ENCODE measurements at places on chromosomes 2 and 18.

- DNase-seq, result no peak
Measured at GRCh38 chr2:101464841-101465240, 10.1 kb downstream of the RFX8 start.

GRCh38 chr2:229780856-229781773 lies 66.8 kb upstream of the DNER start:
- peak; percentile 21 for DNase-seq

- no peak for DNase-seq
Measured at GRCh38 chr2:71581026-71581425, 127.7 kb downstream of the DYSF start.

GRCh38 chr18:72114801-72115594 lies 429.1 kb downstream of the CBLN2 start:
- no peak for DNase-seq

DNA sequence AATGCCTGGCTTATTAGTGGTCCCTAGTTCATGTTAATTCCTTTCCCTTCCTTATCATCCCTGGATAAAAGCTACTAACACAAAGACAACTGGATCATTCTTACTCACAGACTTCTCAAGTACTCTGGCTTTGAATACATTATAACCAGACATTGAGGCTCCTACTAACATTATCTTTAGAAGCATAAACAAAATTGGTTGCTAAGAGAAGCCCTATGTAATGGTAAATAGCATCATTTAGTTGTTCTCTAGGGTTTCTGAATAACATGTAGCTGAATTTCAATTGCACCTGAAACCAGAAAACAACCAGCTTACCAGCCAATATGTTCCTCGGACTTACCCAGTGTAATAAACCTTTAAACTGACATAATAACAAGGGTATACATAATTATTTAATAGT lies 114.1 kb upstream of the NCKAP5 start:
- no peak for DNase-seq

GRCh38 chr2:97733341-97734035 lies 20.1 kb downstream of the ZAP70 start:
- no peak for DNase-seq

DNA sequence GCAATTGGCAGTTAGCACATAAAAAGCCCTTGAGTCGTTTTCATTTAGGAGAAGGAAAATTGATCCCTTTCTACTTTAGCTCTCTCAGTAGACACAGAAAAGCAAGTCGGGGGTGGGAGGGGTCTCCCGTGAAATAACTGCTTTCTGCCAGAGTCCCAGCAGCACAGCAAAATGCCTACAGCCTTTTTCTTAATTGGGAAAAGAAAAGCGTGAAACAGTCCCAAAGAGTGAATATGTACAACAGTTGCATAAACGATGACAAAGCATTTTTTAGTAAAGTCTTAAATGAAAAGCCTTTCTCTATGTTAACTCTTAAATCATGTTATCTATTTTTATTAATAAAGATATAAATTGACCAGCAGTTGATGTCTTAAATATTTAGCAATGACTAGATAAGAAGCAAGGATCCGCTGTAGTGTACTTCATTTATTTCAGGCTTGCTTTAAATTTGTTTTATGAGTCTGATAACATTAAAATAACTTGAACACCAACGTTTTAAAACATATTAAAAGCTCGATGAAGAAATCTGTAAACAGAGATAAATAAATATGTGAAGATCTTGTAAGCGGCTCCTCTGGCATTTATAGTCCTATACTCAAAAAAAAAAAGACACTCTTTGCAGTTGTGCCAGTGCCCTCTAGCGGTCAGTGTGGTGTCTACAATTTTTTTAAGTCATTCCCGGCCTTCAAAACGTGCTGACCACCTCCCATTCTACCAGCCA lies 42.3 kb upstream of the ATIC start:
- peak; percentile 64 for DNase-seq

GRCh38 chr18:10936176-10937053 lies 213.0 kb downstream of the PIEZO2 start:
- no peak for DNase-seq

DNA sequence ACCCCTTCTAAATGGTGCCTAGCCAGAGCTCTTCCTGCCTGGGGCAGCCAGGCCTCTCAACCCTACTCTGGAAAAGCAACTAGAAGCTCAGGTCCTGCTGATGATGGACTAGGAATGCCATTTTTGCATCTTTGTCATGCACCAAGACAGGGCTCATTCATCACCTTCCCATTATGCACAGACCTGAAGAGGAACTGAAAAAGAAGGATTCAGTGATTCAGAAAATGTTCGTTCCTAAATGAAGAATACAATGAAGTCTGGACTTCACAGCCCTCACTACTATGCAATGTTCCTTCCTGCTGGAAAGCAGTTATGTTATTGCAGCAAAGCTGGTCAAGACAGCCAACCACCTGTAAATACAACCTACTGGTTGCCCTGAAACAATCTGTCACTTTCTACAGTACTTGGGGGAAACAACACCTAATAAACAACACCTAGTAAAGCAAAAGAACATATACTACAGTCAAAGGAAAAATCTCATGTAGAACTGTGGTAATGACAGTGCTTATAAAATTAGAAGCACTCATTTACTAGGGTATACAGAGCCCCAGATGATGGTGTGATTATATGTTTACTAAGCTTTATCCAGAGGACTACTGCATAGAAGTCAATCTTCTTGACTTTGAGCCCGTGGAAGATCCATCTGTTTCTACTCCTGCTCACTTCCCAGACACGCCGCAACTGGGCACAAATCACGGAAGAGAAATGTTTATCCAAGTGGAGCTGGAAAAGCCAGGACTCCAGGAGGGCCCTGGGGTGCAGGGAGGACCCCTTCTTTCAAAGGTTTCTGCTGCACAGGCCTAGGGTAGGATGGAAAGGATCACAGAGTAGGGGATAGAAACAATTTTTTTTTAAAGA lies 103.1 kb upstream of the THOC1 start:
- DNase-seq, result no peak

- DNase-seq, result no peak
Measured at GRCh38 chr2:96912346-96913116, 42.7 kb upstream of the SEMA4C start.

GRCh38 chr2:12032975-12033374 lies 286.5 kb downstream of the LPIN1 start:
- no peak for DNase-seq

GRCh38 chr2:122681626-122682025 lies 926.2 kb downstream of the TSN start:
- DNase-seq, result no peak

- DNase-seq, result no peak
Measured at GRCh38 chr2:110662560-110662959, 15.3 kb downstream of the BUB1 start.

DNA sequence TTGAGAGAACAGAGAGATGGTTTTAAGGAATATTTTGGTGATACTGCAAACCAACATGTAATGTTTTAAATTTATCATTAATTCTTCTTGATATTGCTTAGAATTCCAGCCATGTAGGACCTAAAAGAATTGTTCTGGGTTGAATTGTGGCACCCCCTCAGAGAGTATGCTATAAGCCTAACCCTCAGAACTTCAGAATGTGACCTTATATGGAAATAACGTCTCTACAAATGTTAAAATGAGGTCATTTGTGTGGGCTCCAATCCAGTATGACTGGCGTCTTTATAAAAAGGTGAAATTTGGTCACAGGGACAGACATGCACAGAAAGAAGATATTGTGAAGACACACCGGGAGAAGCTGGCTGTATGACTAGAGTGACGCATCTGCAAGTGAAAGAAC lies 193.6 kb downstream of the NRXN1 start:
- DNase-seq, result no peak

GRCh38 chr18:79497638-79498081 lies 101.9 kb downstream of the NFATC1 start:
- DNase-seq, result no peak

DNA sequence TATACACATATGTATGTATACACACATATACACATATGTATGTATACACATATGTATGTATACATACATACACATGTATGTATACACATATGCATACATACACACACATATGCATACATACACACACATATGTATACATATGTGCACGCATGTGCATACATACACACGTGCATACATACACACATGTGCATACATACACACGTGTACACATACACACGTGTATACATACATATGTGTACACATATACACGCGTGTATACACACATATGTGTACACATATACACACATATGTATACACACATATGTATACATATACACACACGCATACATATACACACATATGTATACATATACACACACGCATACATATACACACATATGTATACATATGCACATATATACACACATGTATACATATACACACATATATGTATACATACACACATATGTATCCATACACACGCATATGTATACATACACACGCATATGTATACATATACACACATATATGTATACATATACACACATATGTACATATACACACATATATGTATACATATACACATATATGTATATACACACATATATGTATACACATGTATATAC lies 21.5 kb downstream of the NABP1 start:
- DNase-seq, result no peak

DNA sequence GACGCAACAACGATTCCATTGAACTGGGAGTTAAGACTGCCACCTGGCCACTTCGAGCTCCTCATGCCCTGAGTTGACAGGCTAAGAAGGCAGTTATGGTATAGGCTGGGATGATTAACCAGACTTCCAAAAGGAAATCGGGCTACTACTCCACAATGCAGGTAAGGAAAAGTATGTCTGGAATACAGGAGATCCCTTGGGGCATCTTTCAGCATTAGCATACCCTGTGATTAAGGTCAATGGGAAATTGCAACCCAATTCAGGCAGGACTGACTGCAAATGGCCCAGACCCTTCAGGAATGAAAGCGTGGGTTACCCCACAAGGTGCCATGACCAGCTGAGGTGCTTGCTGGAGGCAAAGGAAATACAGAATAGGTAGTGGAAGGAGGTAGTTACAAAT lies 19.1 kb downstream of the CHRNA1 start:
- DNase-seq, result no peak

DNA sequence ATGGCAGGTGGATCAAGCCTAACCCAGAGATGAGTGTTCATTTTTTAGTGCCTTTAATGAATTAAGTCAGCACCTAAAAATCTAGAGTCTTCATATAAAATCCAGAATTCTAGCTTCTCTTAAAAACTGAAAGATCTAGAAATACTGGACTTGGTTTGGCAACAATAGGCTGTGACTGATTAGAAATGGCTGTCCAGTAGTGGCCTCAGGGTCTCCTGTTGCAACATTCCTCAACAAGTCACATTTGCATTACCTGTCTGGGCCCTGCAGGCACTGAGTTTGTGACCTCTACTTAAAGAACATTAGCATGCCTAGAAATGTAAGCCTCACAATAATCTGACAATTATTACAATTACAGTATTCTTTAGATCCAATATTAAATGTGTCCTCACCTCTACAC lies 33.1 kb downstream of the MBD2 start:
- no peak for DNase-seq

- no peak for DNase-seq
Measured at GRCh38 chr2:25756536-25756935, 83.2 kb upstream of the DTNB start.

DNA sequence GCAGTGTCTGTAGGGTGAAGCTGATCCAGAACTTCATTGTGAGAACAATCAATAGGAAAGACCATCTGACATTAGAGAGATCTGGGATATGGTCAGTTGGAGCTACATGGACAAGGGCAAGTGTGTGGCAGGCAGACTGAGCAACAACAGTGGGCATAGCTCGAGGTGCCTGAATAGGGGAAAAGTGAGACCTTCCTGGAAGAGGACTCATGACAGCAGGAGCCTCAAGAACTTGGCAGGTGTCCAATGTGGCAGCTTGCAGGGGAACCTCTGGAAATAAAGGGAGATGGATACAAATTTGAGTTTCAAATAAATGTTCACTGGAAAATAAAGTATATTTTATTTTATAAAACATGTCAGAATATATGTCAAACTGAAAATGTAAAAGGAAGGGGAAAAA lies 117.9 kb downstream of the TANC1 start:
- DNase-seq, result no peak

DNA sequence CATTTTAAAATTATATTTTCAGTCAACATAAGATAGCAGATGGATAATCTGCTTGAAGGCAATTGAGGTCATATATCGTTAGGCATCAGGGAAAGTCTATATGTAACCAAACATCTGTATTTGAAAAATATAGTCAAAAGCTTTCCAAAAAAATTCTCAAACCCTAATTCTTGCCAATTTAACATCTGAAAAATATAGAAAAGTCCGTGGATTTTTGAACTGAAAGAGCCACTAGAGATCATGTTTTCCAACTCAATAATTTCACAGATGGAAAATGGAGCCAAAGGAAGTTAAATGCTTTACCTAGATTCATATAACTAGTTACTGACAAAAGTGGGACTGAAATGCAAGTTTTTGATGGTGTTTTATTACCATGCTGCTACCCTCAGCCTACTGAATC lies 185.1 kb upstream of the ZNF804A start:
- DNase-seq, result no peak

GRCh38 chr18:23798249-23798648 lies 109.0 kb downstream of the LAMA3 start:
- DNase-seq, result no peak

- no peak for DNase-seq
Measured at GRCh38 chr2:151679994-151680393, 54.3 kb downstream of the NEB start.

DNA sequence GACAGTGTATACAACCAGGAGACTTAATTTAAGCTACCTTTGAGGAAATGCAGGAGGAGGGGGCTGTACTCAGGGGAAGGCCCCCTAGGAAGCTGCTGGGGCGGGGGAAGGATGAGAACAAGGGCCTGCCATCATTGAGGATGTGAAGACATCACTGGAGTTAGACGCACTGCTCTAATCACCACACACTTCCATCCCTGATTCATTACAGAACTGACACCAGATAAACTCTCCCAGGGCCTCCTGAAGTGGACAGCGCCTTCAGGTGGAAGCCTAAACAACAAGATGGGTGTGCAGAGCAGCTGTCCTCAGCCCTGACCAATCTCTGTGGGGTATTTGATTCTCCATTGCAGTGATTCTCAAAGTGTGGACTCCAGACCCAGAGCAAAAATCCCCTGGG lies 30.6 kb upstream of the SLC35G4 start:
- DNase-seq, result no peak

- no peak for DNase-seq
Measured at GRCh38 chr18:13004396-13004795, 13.2 kb downstream of the CEP192 start.

- no peak for DNase-seq
Measured at GRCh38 chr2:3300224-3300995, 77.2 kb downstream of the EIPR1 start.

DNA sequence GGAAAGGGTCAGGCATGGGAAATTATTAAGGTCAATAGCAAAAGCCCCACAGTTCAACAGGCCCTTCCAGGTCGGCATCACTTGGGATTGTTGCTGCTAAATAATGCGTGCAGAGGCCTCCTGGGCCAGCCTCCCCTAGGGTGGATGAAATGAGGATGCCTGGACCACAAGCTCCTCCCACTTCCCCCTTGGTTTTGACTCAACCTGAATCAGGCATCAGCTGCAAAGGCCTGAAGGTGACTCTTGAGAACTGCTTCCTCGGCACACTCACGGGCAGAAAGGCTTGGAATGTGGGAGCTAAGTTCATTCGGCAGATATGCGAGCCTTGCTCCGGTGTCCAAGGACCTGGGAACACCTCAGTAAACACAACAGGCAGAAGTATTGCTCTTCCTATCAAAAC lies 69.3 kb downstream of the MBP start:
- DNase-seq, result no peak
